ENCODE measurements at places on chromosomes 12 and 14.

DNA sequence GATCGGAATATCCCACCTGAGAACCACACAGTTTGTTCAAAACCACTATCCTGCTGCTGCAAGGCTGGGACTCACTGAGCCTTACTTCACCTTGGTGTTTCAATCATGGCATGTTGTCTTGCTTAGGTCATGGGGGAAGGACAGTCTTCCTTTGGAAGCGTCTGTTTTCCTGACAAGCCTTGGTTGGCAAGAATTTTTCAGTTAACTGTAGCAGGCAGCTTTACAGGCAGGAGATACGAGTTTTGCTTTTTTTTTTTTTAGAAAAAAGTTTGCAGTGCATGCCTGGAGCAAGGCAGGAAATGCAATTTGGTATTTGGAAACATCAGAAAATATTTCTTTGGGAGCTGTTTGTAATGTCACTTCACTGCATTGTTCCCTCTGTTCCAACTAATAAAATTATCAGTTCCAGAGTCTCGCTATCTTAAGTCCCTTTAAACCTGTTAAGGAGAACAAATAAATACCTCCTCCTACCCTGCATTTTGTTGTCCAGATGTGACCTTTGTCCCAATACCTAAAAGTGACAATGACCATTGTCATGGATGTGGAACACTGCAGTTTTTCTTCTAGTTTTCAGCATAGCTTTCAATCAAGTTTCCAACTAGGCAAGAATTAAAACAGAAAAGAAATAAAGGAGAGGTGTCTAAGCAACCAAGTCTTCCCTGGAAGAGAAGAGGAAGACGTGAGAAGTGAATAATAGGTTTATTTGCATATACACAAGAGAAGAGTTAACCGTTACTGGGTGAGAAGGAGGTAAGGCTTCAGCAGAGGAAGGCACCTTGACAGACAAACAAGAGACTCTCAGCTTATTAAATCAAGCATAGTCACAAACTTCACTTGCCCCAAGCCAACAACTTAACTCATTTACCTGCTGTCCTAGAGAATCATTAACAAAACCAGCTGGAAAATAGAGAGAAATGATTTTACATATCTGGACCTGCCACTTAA lies 71.4 kb upstream of the ACTN1 start:
- no peak for DNase-seq

- DNase-seq: no peak
Observed at GRCh38 chr12:77160931-77161330, 95.6 kb upstream of the E2F7 start.

DNA sequence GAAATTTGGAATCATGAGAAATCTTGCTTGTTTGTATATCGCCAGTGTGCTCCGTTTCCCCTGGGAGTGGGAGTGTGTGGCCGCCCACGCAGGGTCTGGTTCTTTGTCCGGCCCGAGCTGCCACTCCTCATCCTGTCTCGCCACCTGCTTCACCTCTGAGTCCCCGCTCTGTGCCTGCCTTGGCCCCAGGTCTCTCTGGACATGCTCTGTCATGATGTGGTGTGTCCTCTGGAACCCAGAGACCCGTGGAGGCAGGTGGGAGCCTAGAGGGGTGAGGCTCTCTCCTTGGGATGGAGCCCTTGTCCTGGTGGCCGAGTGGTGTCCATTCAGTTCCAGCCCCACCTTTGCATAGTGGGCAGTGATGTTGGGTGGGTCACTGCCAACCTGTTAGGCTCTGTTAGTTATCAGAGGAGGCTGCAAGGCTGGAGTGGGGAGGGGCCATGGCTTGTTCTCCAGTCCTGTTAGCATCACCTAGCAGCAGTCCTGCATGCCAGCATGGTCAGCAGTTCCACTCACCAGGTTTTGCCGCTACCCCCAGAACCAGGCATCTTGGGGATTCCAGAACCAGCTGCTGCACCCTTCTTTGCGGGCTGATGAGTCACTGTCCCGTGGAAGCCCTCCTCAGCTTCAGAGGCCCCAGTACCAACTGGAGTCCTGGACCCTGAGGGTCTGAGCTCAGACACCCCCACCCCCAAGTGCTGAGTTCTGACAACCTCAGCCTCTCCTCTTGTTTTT lies 76.5 kb downstream of the EP400 start:
- no peak for DNase-seq

- DNase-seq: no peak
Observed at GRCh38 chr14:60532442-60532841, 23.5 kb downstream of the SIX6 start.

DNA sequence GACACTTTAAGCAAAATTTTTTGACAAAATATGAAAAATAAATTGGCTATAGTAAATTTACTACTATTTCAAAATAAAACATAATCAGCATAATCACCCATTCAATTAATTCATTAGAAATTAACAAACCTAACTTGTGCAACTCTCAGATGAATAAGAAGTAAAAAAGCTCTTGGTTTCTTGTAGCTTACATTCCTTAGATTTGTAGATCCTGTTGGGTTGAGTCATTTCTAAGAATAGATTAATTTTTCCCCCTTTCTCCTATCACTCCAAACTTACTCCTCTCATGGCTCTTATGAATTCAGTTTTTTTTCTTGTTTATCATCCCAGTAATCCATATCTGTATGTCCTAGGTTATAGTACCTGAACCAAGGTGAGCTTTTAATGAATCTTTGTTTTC lies 230.9 kb upstream of the LRIG3 start:
- DNase-seq: no peak

DNA sequence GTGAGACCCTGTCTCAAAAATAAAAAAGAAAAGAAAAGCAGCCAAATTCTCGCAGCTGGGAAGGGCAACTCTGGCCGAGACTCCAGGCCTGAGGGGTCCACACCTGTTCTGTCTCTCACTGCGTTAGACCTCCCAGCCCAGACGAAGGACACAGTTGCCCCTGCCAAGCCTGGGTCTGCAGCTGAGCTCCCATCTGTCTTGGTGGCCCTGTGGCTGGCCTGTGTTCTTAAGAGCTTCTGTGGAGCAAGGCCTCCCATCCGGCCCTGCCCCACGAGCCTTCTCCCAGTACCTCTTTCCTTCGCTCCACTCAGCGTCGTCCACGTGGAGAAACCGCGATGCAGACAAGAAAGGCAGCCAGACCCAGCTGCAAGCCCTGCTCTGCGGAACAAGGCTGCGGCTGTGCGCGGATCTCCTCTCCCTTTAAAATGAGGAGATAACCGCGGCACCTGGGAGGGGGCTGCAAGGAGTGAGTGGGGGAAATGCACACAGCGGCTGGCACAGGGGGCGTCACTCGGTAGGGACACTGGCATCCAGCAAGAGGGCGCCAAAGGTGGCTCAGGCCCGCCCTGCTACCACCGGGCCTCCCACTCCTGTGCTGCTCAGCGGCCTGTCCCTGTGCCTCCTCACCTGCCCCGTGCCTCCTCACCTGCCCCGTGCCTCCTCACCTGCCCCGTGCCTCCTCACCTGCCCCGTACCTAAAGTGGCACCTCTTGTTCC lies 42.4 kb downstream of the LRRC74A start:
- no peak for DNase-seq

- DNase-seq: peak; percentile 9
Observed at GRCh38 chr14:93114713-93115068, 1.0 kb downstream of the ITPK1 start.

- no peak for DNase-seq
Observed at GRCh38 chr14:29636870-29637269, 290.8 kb downstream of the PRKD1 start.

DNA sequence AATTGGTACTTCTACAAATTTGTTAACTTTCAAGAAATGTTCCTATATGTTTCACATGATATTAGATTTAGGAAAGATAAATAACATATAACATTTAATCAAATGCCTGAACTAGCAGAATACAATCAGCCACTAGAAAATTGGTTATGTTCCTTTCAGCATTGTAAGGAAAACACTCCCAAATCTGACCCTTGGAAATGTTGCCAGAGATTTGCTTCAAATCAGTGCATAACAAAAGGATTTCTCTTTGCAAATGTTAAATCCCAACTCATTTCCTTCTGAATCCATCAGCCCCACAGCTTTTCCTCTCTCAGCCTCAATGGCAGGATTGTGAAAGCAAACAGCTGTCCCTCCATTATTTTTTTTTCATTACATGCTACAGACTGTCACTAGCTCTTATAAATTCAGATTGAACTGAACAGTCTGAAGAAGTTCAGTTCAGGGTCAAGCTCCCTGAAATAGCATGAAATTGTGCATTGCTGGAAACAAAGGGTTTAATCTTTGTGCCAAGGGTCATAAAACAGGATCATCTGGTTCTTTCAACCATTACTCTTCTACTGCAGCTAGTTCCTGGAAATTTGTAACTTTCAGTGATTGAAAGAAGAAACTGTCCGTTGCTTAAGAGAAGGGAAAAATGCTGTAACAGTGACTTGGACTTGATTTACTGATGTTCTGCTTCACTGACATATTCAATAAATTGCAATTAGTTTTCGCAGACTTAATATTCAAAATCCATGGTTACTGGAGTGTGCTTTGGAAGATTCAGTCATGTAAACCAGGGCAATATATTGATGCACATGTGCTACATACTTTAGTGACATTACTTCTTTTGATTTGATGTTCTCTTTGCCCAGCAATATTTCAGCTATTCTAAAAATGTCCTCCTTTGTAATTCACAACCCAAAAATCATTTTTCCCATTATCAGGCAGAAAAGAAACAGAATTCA lies 246.4 kb downstream of the RPL10L start:
- DNase-seq: peak; percentile 4

GRCh38 chr14:20697273-20698017 lies 8.9 kb downstream of the ANG start:
- DNase-seq: peak; percentile 59

DNA sequence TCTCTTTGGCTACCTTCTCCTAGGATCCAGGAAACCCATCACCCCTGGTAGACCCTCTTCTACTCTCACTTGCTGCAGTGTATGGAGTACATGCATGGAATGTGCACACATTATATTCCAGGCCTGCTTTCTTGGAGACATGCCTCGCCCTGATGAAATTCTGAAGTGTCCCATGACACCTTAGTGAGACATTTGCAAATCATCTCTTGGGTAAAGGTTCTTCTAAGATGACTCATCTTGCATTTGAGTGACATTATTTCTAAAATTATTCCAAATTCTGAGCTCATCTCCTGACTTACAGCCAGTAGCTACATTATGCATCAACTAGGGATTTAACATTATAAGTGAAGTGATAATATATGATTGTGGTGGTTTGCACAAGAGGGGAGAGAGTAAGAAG lies 49.8 kb downstream of the SDR9C7 start:
- DNase-seq: no peak

GRCh38 chr12:103399986-103400385 lies 95.8 kb downstream of the C12orf42 start:
- DNase-seq: no peak

GRCh38 chr12:89355243-89356068 lies 3.2 kb upstream of the DUSP6 start:
- DNase-seq: no peak

GRCh38 chr12:106919910-106920544 lies 35.7 kb upstream of the TMEM263 start:
- peak; percentile 56 for DNase-seq
